Anterior cingulate cortex (tissue), 58 donors: ENCODE measurements at places on chromosomes 5 and 9.
A peak's percentile ranks its signal among the peaks of the same experiment; 100 is the strongest.

DNA sequence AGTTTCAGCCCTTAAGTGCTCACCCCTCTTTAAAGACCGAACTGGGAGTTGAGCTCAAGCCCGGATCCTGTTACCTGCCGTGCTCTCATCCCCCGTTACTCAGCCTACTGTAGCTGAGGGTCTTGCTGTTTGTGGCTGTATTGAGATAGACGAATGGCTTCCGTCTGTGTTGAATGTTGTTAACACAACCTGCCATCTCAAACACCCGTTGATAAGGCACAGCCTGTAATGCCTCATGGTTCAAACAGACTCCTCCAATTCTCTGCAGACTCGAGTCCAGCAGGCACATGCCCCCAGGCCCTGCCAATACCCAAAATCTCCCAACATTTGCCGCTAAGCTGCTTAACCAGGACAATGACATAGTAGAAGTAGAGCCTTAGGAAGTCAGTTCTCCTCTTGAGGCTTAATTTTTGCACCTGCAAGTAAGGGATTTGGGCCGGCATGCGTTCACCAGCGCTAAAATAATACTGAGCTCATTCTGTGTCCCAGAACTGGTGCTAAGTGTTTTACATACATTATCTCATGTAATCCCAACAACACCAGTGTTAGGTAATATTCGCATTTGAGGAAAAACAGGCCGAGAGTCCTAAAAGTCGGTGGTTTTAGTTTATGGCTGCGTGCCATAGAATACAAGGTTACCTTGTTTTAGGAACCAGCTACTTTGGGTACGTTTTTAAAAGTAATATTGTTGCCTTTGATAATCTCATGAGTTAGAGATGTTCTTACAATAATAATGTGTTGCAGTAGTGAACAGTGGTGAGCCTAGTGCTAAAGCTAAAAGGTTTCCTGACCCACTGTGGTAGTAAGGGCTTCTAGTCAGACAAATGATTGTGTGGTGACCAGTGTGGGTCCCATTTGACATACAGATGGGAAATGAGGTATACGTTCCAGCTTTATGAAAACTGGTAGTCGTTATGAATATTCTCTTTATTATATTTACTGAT, 1.5 kb upstream of the RFX3 start:
- DNase-seq: no peak

GRCh38 chr5:137070521-137070920, 428.6 kb downstream of the SPOCK1 start:
- DNase-seq: no peak

GRCh38 chr5:43000111-43000840, 39.8 kb downstream of the ANXA2R start:
- no peak for DNase-seq

DNA sequence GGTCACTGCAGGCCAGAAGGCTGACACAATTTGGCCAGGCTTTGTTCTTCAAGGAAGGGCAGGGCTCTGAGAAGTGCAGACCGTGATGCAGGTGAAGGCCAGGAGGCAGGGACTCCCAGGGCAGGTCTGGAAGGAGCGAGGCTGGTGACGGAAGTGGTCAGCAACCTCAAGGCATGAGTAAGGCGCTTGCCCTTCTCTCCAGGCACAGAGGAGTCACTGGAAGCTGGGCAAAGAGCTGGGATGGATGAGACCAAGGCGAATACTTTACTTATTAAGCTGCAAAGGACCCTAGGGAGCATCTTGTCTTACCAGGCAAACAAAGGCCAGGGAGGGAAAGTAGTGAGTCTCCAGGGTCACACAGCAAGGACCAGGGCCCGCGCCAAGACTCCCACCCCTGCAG, 18.6 kb downstream of the IRF1 start:
- DNase-seq: no peak

GRCh38 chr5:77973253-77973609, 197.1 kb upstream of the TBCA start:
- no peak for DNase-seq

- DNase-seq: no peak
Measured at GRCh38 chr9:130543368-130543767, 36.0 kb upstream of the FUBP3 start.

- no peak for DNase-seq
Measured at GRCh38 chr9:19965336-19965735, 176.5 kb upstream of the SLC24A2 start.

GRCh38 chr5:139711067-139711905, 63.1 kb downstream of the CXXC5 start:
- peak; percentile 65 for DNase-seq

- no peak for DNase-seq
Measured at GRCh38 chr5:12330381-12330780, 426.1 kb upstream of the CTNND2 start.

DNA sequence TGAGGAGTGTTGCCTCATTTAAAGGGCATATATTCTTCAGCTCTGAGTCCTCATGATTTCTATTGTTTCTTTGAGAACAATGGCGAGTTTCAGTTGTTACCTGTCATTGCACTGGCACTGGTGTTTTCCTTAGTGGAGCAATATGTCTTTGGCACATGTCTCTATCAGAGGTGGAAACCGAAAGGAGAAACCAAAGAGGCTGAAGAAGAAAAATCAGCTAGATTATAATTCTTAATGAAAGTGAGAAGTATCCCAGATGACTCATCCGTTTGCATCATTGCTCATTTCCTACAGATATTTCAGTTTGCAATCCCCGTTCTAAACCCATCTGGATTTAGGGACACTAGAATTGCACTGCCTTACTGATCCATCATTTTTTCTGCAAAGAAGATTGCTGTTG, 324.6 kb downstream of the TMEM232 start:
- no peak for DNase-seq

GRCh38 chr5:180795771-180796313, 6.8 kb downstream of the MGAT1 start:
- DNase-seq: no peak

GRCh38 chr5:175343308-175343707, 100.7 kb downstream of the DRD1 start:
- DNase-seq: no peak

DNA sequence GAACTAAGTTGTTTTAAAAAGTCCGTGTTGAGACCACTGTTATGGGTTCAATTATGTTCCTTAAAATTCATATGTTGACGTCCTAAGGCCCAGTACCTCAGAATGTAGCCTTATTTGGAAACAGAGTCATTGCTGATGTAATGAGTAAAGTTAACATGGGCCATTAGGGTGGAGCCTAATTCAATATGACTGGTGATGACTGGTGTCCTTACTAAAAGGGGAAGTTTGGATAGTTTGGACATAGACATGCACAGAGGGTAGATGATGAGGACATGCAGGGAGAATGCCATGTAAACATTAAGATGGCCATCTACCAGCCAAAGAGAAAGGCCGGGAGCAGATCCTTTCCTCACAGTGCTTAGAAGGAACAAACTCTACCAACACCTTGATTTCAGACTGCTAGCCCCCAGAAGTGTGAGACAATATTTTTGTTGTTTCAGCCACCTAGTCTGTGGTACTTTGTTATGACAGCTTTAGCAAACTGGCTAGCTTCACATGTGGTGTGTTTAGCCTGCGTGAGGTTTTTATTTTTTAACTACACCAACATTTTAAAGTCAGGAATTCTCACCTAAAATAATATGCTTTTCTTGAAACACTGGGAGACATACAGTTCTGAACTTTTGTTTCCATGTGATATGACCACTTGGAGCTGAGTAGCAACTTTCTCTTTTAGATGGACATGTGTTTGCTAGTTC, 135.3 kb downstream of the YIPF5 start:
- no peak for DNase-seq

DNA sequence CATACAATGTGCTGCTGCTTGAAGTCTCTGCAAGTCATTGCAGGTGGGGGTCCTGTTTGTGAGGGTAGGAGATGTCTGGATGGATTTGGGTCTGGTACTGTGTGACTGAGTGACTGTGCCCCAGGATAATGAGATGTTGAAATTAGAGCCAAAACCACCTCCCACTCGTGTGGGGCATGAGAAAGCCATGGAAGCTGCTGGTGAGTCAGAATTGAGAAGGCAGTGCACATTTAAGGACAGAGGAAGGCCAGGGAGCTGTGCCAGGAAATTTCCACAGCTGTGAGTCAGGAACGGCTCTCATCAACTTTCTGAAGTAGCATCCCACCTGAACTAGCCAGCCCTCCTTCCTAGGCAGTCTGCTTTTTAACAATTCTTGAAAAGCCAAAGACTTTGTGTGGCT, 229.8 kb downstream of the DRD1 start:
- DNase-seq: no peak

DNA sequence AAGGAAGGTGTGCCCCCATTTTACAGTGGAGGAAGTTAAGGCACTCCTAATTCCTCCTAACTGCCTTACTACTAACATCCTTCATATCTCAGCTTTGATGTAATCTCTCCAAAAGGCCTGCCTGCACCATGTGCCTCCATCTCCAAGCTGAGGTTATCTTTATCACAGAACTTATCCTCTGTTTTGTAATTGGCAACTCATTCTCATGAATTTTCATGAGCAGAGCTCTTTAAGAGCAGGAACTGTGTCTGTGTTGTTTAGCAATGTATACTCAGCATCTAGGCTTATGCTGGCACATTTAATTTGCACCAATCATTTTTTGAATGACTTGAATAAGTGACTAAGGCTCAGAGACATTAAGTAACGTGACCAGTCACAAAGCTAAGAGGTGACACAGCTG, 147.9 kb upstream of the VLDLR start:
- DNase-seq: no peak

DNA sequence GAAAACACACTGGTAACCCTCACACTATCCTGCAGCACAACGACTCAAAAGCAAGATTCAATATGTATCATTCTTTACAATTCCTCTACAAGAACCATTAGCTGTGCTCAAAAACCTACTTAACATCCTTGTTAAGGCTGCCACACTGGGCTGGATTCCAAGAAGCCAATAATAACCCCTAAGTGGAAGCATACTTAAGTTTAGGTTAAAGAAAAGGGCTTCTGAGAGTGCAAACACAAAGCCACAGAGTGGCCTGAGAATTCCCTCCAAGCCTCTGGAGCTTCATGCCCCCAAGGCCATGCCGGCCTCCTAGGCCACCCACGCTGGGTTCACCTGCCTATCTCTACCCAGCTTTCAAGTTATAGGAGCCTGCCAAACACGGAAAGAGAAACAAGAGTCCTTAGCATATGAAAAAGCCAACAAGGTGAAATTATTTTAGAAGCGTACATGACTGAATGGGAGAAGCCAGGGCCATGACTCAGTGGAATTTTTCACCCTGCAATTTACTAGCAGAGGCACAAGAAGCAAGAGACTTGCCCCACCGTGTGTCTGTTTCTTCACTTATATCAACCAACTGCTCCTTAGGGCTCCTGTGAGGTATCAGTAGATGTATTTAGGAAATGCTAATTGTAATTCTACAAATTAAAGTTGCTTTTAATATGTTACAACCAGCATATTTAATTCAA, 293.0 kb downstream of the SPOCK1 start:
- DNase-seq: no peak

- no peak for DNase-seq
Measured at GRCh38 chr9:76996700-76997099, 22.8 kb upstream of the FOXB2 start.

- no peak for DNase-seq
Measured at GRCh38 chr9:92191801-92192200, 76.6 kb upstream of the SPTLC1 start.

GRCh38 chr5:58963821-58964220, 380.9 kb downstream of the RAB3C start:
- no peak for DNase-seq

- no peak for DNase-seq
Measured at GRCh38 chr5:92309336-92309991, 926.3 kb upstream of the ARRDC3 start.

DNA sequence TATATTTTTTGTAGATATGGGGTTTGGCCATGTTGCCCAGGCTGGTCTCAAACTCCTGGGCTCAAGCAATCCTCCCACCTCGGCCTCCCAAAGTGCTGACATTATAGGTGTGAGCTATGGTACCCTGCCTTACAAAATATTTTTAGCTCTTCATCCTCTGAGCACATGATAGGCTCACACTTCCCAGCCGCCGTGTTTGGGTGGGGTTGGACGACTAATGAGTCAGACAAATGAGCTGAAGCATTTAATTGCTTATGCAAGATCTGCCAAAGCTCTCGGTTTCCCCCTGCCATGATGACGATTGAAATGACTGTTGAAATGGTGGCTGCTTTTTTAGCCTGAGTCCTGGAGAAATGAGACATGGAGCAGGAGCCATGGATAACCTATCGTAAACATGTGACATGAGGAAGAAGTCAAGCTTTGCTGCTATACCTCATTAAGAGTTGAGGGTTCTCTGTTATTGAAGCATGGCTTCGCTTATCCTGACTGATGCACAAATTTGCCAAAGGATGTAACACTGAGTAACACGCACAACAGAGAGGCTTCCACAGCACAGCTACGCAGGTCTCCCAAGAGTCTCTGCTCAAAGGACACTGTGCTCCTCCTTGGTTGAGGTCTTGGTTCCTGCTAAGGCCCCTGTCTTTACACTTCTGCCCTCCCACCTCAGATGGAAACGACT, 48.2 kb upstream of the GFPT2 start:
- no peak for DNase-seq

GRCh38 chr5:53825926-53826325, 265.5 kb downstream of the NDUFS4 start:
- DNase-seq: no peak

GRCh38 chr9:3946840-3947587, 352.9 kb downstream of the GLIS3 start:
- DNase-seq: no peak

- DNase-seq: no peak
Measured at GRCh38 chr5:114419959-114420358, 58.1 kb downstream of the KCNN2 start.

- DNase-seq: no peak
Measured at GRCh38 chr9:22079873-22080341, 70.8 kb upstream of the CDKN2B start.

DNA sequence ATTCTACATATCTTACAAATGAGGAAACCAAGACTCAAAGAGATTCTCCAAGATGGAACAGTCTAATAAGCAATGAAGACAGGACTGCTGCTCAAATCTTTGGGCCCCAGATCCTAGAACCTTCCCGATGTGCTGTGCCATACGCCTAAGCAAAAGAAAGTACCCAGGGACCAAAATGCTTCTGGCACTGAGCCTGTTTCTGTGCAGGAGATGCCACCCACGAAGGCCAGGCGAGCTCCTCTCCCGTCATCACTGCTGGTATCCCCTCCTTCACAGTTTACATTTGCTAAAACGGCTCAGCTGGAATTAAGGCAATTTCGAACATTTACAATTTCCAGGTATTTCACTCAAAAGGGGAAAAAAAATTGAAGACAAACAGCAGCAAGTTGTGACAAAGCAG, 277.5 kb downstream of the DENND1A start:
- DNase-seq: no peak

- no peak for DNase-seq
Measured at GRCh38 chr5:9108162-9108561, 437.7 kb downstream of the SEMA5A start.

- no peak for DNase-seq
Measured at GRCh38 chr5:3596261-3596825, 711 bp downstream of the IRX1 start.

DNA sequence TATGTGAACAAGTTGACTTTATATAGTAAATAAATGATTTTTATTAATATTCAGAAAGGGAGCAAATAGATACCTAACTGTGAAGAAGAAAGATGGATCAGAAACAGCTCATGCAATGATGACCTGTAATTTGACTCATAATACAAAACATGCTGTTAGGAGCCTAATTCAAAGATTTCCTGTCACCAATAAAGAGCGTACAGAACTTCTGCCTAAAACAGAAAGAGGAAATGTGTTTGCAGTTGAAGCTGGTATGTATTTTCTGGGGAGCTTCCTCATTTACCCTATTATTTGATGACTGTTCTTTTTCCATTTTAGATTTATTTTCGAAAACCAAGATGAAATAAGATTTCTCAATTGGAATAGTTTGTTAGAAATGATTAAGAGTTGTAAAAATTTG, 11.4 kb downstream of the YTHDC2 start:
- DNase-seq: no peak

- no peak for DNase-seq
Measured at GRCh38 chr9:7147121-7148090, 389.6 kb downstream of the KDM4C start.
